Activated naive CD4-positive, alpha-beta T cell treated with anti-CD3 and anti-CD28 coated beads for 36 hours (primary cell): ENCODE measurements at places on chromosomes 12 and 14.

DNA sequence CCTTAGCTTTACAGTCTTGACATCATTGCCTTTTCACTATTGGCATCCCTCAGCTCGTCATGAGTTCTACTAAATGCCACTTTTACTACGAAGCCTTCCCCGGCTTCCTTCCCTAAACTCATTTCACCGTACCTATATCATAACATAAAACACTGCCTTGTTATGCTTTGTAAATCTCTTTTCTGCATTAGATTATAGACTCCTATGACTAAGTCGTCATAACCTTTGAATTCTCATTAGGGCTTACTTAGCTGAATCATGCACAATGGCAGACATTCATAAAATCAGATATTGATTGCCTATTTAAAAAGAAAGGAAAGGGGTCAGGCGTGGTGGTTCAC, 21.0 kb downstream of the BTG1 start:
- H3K36me3 ChIP-seq, result peaks cover 44% of the 10 kb centered on the region
- H3K4me3 ChIP-seq, result peak overlapping the region; percentile 34
- H3K27ac ChIP-seq, result peak overlapping the region; percentile 91
- DNase-seq, result no peak
- H3K27me3 ChIP-seq, result no peaks in the 10 kb centered on the region

- H3K27ac ChIP-seq, result no peak overlapping the region
- H3K27me3 ChIP-seq, result no peaks in the 10 kb centered on the region
- no peak overlapping the region for H3K4me3 ChIP-seq
- H3K36me3 ChIP-seq, result no peaks in the 10 kb centered on the region
Measured at GRCh38 chr14:99029916-99030305, 242.1 kb downstream of the BCL11B start.

- peaks cover 23% of the 10 kb centered on the region for H3K27me3 ChIP-seq
- DNase-seq, result no peak
- H3K27ac ChIP-seq, result no peak overlapping the region
- H3K4me3 ChIP-seq, result no peak overlapping the region
- no peaks in the 10 kb centered on the region for H3K4me1 ChIP-seq
Measured at GRCh38 chr12:5047729-5048128, 4.0 kb downstream of the KCNA5 start.

DNA sequence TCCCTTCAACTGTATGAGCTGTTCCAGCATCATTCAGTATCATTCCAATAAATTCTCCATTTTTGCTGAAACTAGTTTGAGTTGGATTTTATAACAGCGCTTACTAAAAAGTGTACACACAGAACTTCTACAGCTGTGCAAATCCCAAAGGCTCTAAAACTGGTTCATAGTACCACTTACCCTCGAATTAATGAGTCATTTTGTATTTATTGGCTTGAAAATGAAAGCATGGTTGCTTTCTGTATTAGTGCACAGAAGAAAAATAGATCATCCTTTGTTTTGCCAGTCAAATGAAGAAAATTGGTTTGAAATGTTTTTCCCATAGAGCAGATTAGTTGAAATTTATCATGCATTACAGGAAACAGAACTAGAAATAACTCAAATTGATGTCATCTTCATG, 268.3 kb upstream of the CPNE8 start:
- H3K27ac ChIP-seq, result no peak overlapping the region
- DNase-seq, result no peak
- no peaks in the 10 kb centered on the region for H3K4me1 ChIP-seq
- H3K36me3 ChIP-seq, result no peaks in the 10 kb centered on the region

DNA sequence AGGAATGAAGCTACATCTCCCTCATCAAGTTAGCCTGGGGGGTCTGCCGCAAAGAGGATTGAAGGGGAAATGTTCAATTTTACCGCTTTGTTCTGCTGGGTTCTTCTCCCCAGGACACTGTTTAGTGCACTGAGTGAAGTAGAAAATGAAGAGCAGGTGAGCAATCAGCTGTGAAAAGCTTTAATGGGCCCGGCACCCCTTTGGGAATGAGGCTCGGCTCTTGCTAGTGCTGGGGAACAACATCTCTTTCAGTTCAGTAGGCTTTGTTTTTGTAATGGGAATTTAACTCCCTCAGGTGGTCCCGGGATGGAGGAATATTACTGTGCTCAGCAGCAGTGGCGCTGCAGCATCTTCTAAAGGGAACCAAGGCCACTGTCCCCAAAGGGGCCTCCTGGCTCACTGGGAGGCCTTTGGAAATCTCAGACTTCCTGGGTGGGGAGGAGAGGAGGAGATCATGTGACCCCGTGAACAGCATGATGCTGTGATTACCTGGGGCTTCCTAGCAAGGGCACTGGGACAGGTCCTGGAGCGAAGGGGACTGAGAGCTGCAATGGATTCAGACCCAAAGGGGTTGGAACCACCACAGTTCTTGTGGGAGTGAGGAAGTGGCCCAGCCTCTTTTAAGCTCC, 85.2 kb upstream of the MAX start:
- H3K36me3 ChIP-seq, result no peaks in the 10 kb centered on the region
- H3K27me3 ChIP-seq, result peaks cover 2% of the 10 kb centered on the region
- H3K4me1 ChIP-seq, result no peaks in the 10 kb centered on the region
- DNase-seq, result no peak

DNA sequence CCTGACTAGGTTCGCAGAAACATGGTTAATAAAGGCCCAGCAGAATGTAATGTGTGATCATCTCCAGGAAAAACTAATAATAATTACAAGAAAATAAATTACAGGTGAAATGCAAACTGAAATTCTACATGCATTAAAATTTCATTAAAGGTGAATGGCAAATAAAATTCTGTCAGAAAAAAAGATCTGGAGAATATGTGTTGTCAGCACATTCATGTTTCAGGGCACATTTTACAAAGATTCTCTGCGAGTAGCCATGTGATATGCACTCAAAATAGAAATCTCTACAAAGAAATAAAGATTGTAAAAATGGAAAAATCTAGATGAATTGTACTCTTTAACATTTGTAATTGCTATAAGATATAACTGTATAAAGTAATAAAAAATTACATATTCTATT, 765.2 kb downstream of the TMEM121 start:
- no peak overlapping the region for H3K27ac ChIP-seq
- H3K4me1 ChIP-seq, result no peaks in the 10 kb centered on the region
- no peak overlapping the region for H3K4me3 ChIP-seq
- H3K36me3 ChIP-seq, result no peaks in the 10 kb centered on the region
- H3K27me3 ChIP-seq, result peaks cover 9% of the 10 kb centered on the region
- DNase-seq, result no peak

- no peak overlapping the region for H3K27ac ChIP-seq
- H3K4me1 ChIP-seq, result no peaks in the 10 kb centered on the region
- H3K27me3 ChIP-seq, result no peaks in the 10 kb centered on the region
- H3K36me3 ChIP-seq, result no peaks in the 10 kb centered on the region
- no peak for DNase-seq
Measured at GRCh38 chr12:87760943-87761342, 268.3 kb downstream of the C12orf50 start.

- peaks cover 7% of the 10 kb centered on the region for H3K36me3 ChIP-seq
- H3K27me3 ChIP-seq, result no peaks in the 10 kb centered on the region
Measured at GRCh38 chr14:64987438-64987767, 708 bp downstream of the FNTB start.
